ENCODE measurements at places on chromosomes 4 and X. TPM values are rescaled to one million over a fixed set of nuclear protein-coding genes. Genes with fewer than 3 reads are reported as not detected.

CNKSR2 gene
- total RNA-seq = 9.8 TPM

DNA sequence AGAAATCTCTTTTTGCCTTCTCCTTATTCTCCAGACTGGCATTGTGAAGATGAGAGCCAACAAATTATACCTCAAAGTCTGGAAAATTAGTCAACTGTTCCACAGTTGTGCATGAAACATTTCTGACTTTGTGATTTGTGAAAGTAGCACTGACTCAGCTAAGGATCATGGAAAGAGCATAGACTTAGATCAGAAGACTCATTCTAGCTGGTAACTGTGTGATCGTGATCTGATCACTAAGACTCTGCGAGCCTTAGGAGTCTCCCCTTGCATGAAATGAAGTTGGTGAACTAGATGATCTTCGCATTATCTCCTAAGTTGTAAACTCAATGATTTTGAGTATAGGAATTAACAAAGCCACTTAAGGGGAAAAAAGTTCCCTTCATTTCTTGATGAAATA is 668.1 kb downstream of the RPA4 start:
- no peak for DNase-seq

SPATA4 gene
- not detected for total RNA-seq

ATP8A1 gene
- 25.8 TPM for total RNA-seq

KLB gene
- not detected for total RNA-seq

- DNase-seq = no peak
These were observed 171.1 kb downstream of the SCFD2 start for GRCh38 chr4:53194727-53195126.

DNA sequence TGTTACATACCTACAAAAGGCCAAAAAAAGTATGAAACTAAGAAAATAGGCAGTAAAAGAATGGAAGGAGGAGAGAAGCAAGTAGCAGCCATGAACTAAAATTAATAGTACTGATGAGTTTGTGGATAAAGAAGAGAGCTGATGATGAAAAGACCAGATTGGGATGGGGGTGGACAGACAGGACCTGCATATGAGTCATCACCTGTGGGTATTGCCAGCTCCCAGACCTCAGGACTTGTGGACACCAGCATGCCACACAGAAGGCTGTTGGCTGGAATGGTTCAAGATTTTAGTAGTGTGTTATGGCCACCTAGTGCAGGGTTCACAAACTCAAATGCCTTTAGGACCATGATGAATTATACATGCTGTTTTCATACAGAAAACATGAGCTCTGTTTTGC is 58.9 kb downstream of the ARX start:
- no peak for DNase-seq

DNA sequence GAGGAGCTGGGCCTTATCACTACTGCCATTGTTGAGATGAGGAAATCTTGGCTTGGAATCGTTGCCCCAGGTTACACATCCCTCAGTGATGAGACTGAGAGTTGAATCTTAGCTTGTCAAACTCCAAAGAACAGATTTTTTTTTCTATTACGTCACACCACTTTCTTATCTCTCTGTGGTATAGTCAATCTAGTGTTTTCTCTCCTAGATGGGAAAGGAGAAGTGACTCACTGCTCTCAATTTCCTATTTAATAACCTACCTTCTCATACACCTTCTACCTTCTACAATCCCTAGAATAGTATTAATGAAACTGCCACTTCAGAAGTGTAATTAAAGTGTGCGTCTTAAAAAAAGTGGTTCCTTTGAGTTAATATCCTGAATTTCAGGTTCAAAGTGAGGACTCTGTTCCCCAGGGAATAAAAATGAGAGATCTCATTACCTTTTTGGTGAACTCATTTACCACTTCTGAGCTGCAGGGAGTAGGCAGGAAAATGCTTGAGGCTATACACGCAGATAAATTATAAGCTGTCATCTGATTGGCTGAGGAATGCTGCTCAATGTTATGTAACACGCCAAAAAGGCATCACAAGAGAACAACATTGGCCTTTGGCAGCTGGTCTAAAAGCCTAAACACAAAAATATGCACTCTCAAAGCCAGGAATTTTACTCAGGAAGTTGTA is 59.3 kb downstream of the MAD2L1 start:
- no peak for DNase-seq

ALAS2 gene
- total RNA-seq = not detected

SPOCK3 gene
- total RNA-seq = not detected

GRCh38 chr4:106183551-106183950 is 132.5 kb downstream of the TBCK start:
- DNase-seq = no peak

GRCh38 chr4:87068583-87069021 is 133.8 kb downstream of the AFF1 start:
- DNase-seq = no peak

- DNase-seq = no peak
These were observed 24.4 kb downstream of the TSPAN5 start for GRCh38 chr4:98634061-98634460.

ATP1B4 gene
- not detected for total RNA-seq

BTC gene
- not detected for total RNA-seq

- no peak for DNase-seq
These were observed 1920.6 kb downstream of the ARAP2 start for GRCh38 chr4:34323549-34324320.
